COR-L47 (cell line): ENCODE measurements at places on chromosomes 3 and 15.
A peak's percentile ranks its signal among the peaks of the same experiment; 100 is the strongest.

DNA sequence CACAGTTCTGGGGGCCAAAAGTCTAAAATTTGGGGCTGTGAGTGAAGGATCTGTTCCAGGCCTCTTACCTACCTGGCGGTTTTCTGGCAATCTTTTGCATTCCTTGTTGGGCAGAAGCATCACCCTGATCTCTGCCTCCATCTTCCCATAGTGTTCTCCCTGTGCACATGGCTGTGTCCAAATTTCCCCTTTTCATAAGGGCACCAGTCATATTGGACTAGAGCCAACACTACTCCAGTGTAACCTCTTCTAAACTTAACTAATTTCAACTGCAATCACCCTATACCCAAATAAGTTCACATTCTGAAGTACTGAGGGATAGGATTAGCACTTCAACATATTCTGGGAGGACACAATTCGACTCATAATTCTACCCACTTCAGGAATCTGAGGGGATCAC, 85.0 kb downstream of the CCNL1 start:
- DNase-seq, result no peak

GRCh38 chr3:160133757-160134156, 91.5 kb upstream of the C3orf80 start:
- no peak for DNase-seq

DNA sequence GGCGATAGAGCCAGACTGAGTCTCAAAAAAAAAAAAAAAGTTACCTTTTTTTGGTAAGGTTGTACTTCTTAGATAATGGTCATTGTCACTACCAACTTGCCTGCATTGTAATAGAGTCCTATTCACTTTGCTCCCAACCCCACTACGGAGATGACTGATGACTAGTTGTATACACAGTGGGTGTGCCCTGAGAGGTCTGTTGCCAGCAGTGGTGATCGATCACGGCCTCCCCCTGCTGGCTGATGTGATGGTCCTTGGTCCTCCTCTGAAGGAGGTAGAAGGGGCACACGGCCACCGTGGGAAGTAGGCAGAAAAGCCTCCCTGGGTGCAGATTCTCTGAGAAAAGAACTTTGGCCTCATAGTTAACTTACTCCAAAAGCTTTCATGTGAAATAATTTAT, 10.7 kb downstream of the GCNT3 start:
- peak; percentile 43 for DNase-seq

DNA sequence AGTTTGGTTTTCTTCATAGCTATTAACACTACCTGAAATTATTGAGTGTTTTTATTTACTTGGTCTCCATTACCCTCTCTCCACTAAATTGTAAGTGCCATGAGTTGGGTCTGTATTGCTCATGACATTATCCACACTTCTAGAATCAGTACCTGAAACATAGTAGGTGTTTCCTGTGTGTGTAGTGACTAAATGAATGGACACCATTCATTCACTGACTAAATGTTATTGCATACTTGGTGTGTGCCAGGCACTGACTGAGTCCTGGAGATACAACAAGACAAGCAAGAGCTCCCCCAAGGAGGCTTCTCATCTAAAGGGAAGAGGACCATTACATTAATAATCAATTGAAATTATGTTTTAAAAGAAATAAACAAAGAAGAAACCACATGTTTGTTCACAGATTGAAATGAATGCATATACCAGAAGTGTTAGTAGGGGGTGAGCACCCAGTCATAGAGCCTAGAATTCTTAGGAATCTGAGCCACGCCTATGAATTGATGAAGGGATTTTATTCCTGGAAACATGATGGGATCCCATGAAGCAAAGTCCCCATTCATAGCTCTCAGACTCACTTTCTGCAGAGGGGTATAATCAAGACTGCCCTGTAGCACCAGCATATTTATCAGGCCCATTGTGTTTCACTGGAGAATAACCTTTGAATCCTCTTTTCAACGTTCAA, 31.7 kb upstream of the ATOSA start:
- DNase-seq, result no peak

DNA sequence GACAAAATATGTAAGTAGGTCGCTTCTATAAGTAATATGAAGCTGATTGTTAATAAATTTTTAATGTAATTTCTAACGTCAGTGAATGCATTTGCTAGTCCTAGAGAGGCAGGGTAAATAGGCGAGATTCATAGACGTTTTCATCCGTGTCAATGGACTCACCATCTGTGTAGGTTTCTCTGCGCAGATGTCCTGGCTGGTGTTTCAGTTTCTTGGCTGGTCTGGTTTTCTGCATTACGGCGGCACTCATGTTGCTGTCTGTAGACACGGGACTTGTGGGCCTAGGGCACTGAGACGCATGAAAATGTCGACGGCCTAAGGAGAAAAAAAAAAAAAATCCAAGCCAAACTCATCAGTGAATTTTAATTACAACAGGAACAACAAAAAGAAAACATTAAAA, 1153.3 kb downstream of the ROBO1 start:
- no peak for DNase-seq

DNA sequence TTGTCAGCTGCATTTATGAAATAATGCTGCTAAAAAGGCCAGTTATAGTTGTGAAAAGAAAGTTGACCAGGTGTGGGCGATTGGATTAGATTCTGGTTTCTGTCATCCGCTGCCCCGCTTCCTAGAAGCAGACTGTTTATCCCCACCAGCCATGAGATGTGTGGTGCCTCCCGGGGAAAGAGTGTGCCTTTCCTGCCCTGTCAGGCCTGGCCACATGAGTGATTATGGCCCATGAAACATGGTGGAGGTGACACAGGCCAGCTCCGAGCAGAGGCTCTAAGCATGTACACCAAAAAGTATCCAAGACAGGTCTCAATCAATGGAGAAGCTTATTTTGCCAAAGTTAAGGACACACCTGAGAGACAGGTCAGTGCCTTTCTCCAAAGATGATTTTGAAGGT, 85.4 kb upstream of the ABHD2 start:
- no peak for DNase-seq
